Uterine smooth muscle cell (primary cell): ENCODE measurements at places on chromosomes 5 and 9. TPM values are rescaled to one million over a fixed set of nuclear protein-coding genes. Genes with fewer than 3 reads are reported as not detected.

Gene BTNL9
- total RNA-seq: not detected in 2 replicates

Gene CNTLN
- 12.1 and 15.5 TPM in 2 replicates for total RNA-seq

Gene HMMR
- total RNA-seq: 28.1 and 99.1 TPM in 2 replicates

Gene PITX1
- total RNA-seq: 1.5 and 2.2 TPM in 2 replicates

Gene SPATA24
- 4.0 and 4.9 TPM in 2 replicates for total RNA-seq

Gene ANKRD20A1
- total RNA-seq: 0.12 and 0.22 TPM in 2 replicates

Gene KIF4B
- total RNA-seq: under 0.01 and 0.12 TPM in 2 replicates

Gene CDC14B
- total RNA-seq: 9.2 and 16.6 TPM in 2 replicates

Gene FRRS1L
- 0.22 and 2.5 TPM in 2 replicates for total RNA-seq
